Astrocyte (in vitro differentiated cells and primary cell): ENCODE measurements at places on chromosomes 16 and 17. TPM values are rescaled to one million over a fixed set of nuclear protein-coding genes. Genes with fewer than 3 reads are reported as not detected.

The CCL1 gene
- total RNA-seq: not detected in 2 replicates

The CCL13 gene
- not detected in 2 replicates for total RNA-seq

The DHRS7C gene
- not detected in 2 replicates for total RNA-seq

The P2RX1 gene
- total RNA-seq: not detected in 2 replicates

The MLYCD gene
- 2.7 and 2.8 TPM in 2 replicates for total RNA-seq

GRCh38 chr16:68332411-68333121, 21.7 kb downstream of the PRMT7 start:
- peak; percentile 25 for DNase-seq

GRCh38 chr17:59669411-59669810, 37.8 kb downstream of the PTRH2 start:
- no peak for DNase-seq

- DNase-seq: no peak
Observed at GRCh38 chr16:70494202-70494770, 29.1 kb downstream of the COG4 start.

GRCh38 chr16:75305364-75306098, 54.1 kb upstream of the BCAR1 start:
- DNase-seq: peak; percentile 100
